Mammary epithelial cell (primary cell): ENCODE measurements at places on chromosomes 3 and 15. TPM values are rescaled to one million over a fixed set of nuclear protein-coding genes. Genes with fewer than 3 reads are reported as not detected.

GRCh38 chr3:129514110-129514509 lies 14.3 kb upstream of the RHO start:
- DNase-seq: no peak

Gene RARRES1
- 24.3 TPM for total RNA-seq

GRCh38 chr15:58361273-58361759 lies 70.5 kb upstream of the LIPC start:
- DNase-seq: no peak

Gene IGSF11
- 0.19 TPM in 1 of 2 replicates, not detected in the other for total RNA-seq
